RPMI7951 (cell line): ENCODE measurements at places on chromosomes 13 and 19. TPM values are rescaled to one million over a fixed set of nuclear protein-coding genes. Genes with fewer than 3 reads are reported as not detected.

DNA sequence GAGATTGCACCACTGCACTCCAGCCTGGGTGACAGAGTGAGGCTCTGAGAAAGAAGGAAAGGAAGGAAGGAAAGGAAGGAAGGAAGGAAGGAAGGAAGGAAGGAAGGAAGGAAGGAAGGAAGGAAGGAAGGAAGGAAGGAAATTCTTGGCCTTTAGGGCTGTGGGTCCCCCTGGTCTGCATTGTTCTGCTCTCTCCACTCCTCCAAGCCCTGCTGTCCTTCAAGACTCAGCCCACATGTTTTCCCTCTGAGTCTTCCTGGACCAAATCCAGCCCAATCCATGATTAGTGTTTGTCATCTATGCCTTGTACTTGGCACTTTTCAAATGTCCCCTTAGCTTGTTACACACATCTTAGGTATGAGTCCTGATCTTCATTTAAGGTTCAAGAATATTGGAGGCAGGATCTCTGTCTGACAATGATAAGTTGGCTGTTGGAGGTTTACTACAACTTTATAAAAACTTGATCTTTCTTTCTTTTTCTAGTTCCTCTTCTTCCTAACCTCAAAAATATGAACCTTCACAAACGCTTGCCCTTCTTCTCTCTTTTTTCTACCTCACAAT, 48.8 kb upstream of the INTS6 start:
- DNase-seq, result peak; percentile 39

DNA sequence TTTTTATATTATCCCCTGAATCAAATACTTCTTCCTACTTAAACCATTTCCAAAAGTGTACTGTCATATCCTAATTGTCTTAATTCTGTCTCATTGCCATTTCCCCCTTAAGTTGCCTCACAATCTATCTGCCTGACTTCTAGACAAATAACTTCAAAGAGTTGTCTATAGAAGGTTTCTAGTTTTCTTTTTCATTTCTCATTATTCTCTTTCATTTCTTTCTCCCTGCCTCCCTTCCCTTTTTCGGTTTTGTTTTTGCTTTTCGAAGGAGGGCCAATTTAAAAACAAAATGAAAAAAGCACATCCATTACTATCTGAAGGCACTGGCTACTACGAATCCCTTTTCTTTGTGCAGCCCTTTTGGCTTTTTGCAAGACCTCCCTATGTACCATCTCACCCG, 367.2 kb downstream of the DNAJC15 start:
- no peak for DNase-seq

DNA sequence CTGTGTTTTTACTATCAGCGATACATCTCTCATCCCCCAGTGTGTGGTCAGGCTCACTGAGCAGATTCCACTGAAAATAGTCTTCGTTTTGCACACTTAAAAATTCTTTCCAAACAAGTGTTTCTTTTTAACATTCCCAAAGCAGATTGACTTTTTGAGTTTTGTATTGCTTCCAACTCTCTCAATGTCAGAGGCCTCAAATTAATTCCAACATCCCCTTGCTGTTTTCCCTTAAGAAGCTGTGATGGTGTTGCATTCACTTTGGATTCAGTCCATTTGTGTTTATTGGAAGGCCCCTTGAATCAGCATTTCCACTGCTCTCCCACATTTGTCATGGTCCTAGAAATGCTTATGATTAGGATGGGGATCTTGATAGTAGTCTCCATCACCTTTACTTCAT, 228.7 kb downstream of the KCNRG start:
- DNase-seq, result no peak

GRCh38 chr19:2577722-2578335, 101.9 kb downstream of the GADD45B start:
- no peak for DNase-seq

DNA sequence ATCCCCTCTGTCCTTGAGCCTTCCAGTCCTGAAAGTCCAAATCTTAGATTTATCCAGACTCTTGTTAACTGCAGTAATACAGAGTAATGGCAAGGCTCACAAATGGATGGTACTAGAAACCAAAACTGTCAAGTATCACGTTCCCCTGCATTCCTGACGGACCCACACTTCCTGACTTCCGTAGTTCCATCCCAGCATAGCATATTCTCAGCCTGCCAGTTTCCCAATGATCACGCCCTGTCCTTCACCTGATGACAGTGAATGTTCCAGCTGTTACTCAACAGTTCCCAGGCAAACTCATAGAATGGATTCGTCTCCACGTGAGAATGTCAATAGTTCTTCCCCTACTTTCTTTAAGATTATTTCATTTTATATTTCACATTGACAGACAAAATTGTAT, 33.6 kb downstream of the SLC7A1 start:
- peak; percentile 51 for DNase-seq

GRCh38 chr19:7340959-7341837, 7.5 kb upstream of the ARHGEF18 start:
- DNase-seq, result peak; percentile 58

DNA sequence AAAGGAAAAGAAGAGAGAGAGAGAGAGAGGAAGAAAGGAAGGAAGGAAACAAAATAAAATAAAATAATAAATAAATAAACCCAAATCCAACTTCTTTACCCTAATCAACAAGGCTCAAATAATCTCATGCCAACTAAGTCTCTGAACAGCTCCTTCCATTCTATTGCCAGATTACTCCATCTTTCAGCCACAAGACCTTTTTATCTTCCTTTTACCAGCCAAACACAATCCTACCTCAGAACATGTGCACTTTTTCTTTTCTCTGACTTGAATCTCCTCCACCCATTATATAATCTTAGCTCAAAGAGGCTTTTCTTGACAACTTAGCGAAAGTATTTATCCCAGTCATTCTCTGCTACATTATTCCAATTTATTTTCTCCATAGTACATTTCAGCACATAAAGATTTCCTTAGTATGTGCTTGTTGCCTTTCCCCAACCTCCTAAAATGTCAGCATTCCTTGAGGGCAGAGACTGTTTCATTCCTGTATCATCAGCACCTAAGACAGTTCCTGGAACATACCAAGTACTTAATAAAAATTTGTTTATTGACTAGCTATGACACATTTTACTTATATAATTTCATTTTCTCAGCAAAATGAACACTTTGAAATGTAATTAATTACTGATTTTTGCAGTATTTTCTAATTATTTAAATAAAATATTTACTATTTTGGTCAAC, 33.5 kb upstream of the USPL1 start:
- DNase-seq, result no peak

The CLEC4M gene
- total RNA-seq, result not detected in 2 replicates

- DNase-seq, result no peak
Measured at GRCh38 chr13:25501231-25501630, 129.5 kb downstream of the ATP8A2 start.

DNA sequence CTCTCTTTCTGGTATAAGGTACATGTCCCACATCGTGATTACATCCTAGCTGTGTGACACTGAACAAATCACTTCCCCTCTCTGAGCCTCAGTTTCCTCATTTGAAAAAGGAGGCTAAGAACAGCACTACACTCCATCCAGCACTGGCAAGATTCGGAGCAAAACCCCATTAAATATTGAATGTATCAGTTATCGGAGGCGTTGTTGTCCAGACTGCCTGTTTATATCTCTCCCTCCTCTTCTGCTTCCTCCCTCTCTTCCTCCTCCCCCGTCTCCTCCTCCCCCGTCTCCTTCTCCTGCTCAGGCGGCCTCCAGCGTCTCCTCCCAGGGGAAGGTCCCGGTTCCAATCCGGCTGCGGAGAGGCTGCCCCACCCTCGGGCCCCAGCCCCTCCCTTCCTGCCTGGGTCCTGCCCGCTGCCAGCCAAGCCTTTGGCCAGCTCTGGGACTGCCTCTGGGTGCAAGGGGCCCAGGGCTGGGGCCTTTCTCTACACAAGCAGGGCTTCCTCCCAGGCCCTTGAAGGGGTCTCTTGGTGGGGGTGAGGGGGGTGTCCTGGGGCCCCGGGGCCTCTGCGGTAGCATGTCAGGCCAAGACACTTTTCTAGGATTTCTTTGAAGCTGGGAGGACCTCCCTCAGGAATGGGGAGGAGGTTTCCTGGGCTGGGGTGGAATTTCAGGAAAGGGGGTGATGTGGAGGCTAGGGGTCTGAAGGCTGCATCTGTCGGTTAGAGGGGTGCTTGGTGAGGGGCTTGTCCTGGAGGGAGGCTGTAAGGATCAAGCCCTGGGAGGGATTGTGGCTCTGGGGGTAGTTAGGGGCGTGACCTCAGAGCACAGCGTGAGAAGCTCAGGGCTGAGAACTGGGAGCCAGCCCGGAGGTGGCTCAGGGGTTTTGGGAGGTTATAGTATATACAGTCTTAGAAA, 1.9 kb downstream of the RRAS start:
- peak; percentile 87 for DNase-seq

- no peak for DNase-seq
Measured at GRCh38 chr13:93805736-93806135, 579.1 kb downstream of the GPC6 start.
